Natural killer cell (primary cell): ENCODE measurements at places on chromosomes 3 and 15. TPM values are rescaled to one million over a fixed set of nuclear protein-coding genes. Genes with fewer than 3 reads are reported as not detected.

JAGN1 gene
- total RNA-seq, result 15.5 TPM

DNA sequence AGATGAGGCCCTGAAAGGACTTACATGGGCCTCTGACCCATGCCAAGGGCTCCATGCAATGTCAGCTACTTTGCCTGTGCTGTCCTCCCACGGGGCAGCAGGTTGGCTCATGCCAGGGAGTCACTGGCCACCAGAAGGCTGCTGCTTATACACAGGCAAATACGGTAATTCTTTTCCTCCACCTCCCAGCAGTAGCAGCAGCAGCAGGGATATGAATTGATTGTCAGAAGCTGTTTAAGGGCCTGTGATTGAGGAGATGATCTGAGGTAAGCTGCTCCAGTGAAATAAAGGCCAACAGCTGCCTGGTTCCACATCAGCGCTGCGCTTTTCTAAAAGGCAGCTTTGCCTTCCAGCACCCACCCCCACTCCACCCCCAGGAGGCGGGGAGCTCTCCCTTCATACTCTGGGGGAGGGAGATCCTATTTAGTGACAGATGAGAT, 250.5 kb downstream of the SHQ1 start:
- DNase-seq, result no peak

GRCh38 chr3:180358179-180358578, 243.8 kb upstream of the TTC14 start:
- no peak for DNase-seq

GRCh38 chr3:59968513-59969045, 918.8 kb upstream of the CFAP20DC start:
- DNase-seq, result no peak

DNA sequence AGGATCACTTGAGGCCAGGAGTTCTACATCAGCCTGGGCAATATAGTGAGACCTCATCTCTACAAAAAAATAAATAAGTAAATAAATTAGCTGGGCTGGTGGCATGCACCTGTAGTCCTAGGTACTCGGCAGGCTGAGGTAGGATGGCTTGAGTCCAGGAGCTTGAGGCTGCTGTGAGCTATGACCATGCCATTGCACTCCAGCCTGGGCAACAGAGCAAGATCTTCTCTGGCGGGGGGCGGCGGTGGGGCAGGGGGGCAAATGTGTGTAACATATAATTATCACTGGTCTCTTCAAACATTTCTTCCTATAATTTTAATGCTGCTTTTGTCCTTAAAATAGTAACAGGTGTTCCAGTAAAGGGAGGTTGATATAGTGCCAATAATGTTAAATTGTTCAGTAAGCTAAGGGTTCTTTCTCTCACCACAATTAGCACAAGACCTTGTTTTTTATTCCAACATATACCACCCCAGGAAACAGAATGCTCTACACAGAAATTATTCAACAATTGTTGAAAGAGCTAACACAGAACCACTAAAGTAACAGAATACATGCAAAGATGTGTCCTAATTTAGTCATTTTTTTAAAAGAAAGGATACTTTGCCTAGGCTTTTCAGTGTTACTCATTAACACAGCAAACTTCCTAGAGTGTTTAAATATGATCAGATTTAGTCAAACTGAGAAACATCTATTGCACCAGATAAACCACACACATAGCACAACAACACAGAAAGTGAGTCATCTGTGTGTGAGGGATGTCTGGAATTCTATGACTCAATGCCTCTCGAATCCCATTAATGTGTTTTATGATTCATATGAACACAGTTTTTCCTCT, 29.1 kb downstream of the ANKRD28 start:
- no peak for DNase-seq

GRCh38 chr15:100205549-100206295, 136.1 kb downstream of the ADAMTS17 start:
- DNase-seq, result no peak
